GM20000 (cell line): ENCODE measurements at places on chromosomes 2 and 18.
A peak's percentile ranks its signal among the peaks of the same experiment; 100 is the strongest.

GRCh38 chr2:69642709-69643601 lies 584 bp downstream of the AAK1 start:
- DNase-seq = no peak

DNA sequence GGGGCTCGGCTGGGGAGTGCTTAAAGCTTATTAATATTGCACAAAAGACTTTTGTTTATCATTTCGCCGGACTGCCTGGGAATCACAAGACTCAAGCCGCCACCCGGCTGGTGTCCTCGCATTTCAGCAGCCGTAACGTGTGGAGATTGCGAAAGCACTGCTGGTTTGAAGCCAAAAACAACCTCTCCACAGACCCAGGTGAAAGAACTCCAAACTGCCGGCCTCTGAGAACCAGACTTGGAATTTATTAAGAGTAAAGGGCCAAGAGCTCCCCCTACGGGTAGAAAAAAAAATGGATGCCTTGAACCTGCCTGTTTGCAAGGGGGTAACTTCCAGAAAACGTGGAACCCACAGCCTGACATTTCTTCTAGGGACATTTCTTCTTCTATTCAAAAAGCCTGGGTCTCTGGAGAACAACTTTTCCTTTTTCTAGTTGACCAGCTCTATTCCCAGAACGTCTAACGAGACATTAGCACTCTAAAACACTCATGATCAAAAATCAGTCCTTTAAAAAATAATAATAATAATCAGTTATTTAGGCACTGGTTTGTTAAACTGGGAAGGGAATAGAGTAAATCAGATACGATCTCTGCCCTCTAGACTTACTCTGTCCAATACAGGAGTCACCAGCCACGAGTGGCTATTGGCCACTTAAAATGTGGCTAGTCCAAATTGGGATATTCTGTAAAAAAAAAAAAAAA lies 216.3 kb downstream of the C1D start:
- peak; percentile 58 for DNase-seq

DNA sequence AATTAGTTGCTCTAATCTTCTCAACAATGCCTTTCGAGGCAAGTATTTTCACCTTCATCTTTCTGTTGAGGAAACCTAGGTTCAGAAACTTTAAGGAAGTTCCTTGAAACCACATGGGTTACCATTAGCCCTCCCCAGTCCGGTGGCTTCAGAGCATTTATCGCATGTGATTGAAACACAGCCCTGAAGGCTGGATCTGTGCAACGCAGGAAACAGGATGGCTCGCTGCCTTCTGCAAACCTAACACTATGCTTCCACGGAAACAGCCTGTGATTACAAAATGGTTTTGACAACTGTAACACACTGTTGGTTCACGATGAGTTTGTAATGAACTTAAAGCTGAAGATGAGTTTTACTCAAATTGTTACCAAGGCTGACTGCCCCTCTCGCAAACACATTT lies 68.5 kb downstream of the EPB41L3 start:
- no peak for DNase-seq

DNA sequence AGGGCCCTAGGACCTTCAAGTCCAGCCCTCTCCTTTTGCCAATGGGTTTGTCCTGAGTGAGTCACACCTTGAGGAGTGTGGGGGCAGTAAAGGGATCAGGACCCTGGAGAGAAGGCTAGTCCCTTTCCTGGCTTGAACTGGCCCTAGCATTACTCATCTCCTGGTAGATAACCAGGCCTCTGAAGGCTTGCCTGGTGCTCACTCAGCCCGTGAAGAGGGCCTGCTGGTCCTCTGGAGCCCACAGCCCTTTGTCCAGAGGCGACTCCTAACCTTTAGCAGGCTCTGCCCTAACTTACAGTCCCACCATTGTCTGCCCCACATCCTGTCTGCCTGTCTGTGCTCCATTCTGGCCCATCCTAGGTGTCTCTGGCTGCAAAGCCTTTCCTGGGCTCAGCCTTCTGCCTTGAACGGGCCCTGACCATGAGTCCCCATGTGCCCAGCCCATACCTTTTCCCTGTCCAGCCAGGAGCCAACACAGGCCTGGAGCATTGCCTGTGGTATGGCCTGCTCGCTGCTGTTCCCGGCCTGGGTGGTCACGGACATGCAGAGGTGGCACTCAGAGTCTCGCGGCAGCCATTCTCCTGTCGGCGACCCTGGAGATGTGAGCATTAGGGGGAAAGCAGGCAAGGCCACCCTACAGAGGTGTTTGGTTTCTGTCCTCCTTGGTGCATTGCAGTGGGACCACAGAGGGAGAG lies 5.0 kb downstream of the SFTPB start:
- DNase-seq = no peak

DNA sequence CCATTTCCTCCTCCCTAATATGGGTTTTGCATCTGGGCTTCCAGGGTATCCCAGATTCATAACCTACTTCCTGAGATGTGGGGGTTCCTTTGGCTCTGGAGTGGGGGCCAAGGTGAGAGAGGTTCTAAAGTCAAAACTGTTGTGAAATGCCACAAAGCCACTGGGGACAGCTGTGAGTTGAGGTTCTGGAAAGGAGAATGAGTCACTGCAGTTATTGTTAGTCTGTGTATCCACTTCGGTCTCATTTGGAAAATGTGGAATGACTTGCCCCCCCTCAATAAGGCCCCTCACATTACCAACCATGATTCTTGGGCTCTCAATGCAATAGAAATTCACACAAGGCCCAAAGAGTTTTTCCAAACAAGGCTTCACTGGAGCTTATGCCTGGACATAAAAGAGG lies 51.1 kb upstream of the LGALSL start:
- DNase-seq = no peak

DNA sequence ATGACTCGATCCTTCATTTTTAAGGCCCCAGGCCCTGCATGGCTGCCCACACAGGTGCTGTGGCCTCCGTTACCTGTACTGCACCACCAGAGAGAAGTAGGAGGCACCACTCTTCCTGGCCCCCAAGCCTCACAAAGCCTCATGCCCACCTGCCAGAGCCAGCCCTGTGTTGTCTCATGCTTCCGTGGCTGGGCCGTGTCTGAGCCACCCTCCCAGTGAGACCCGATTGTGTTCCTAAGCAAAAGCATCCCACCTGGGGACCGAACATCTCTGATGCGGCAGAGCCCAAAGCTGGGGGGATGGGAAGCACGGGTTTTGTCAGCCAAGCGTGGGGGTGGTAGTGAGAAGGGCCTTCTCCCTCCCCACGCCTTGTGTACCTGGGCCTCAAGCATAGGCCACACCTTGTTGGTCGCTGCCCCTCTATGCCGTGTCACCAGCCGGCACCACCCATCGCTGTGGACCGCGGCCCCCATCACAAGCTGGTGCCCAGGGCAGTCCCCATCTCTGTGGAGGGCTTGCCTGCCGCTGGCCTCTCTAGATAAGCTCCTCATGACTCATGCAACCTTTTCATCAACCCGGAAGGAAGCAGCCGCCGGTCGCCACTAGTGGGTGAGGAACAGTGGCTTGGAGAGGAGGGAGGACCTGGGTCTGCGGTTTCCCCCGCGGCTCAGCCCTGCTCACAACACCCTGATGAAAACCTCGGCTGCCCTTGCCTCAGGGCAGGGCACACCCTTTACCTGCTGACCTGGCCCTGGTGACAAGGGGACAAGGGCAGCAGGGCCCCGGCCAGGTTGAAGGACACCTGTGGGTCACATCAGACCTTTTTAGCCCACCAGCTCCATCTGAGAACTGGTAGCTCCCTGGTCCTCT lies 2.7 kb upstream of the RNPEPL1 start:
- DNase-seq = peak; percentile 75

- DNase-seq = peak; percentile 90
Observed at GRCh38 chr2:25341011-25341727, 556 bp downstream of the DNMT3A start.

- no peak for DNase-seq
Observed at GRCh38 chr18:58097121-58097906, 53.3 kb downstream of the NEDD4L start.

DNA sequence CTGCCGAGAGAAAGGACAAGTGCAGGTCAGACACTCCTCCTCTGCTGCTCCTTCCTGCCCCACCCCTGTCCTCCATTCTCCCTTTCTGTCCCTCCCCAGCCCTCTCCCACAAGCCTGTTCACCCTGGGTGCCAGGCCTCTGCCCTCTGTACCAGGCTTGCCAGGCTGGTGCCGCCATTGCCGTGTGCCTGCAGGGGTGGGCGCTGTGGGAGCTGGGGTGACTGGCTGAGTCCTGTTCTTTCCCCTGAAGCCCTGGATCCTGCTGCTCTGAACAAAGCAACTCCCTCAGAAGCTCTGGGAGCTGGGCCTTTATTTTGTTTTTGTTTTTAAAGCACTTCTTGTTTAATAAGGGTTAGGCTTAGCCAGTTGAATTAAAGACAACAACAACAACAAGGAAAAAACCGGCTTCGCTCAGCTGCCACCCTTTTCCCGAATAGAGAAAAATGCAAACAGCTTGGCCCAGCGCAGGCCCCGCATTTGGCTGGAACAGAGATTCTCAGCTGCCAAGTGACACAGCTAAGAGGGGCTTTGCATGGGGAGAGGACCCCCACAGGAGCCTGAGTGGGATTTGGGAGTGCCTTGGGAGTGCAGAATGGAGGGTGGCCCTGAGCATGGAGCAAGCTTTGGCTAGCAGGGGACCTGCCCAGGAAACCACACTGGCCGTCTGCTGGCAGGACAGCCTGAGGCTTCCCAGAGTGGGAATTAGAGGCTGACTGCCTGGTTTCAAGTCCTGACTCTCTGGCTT lies 9.1 kb downstream of the PCARE start:
- DNase-seq = no peak

GRCh38 chr2:188079196-188079595 lies 212.5 kb upstream of the GULP1 start:
- DNase-seq = no peak

DNA sequence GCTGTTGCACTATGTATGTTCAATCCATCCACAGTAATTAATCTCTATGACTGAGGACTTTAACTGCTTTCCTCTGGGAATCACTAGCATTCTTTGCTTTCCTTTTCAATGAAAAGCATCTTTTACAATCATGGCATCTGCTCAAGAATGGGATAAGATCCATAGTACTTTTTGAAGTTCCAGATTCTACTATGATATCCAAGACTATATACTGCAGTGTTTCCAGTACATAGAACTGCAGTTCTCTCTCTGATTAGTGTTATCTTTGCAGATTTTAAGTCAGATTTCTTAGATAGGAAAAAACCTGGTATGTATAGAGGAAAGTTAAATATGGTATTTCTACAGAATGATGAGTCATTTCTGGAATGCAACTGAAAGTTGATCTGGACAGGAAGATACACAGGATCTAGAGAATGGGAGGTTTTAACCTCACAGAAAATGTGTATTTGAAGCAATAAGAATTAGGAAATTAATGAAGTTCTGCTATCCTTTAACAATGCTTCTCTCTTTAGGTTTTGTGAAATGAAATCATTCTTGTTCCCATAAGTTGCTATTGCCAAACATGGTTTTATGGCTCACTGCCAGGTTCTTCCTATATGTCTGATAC lies 670.7 kb downstream of the ERBB4 start:
- peak; percentile 12 for DNase-seq

GRCh38 chr2:98623657-98624056 lies 15.3 kb downstream of the UNC50 start:
- DNase-seq = no peak

- DNase-seq = no peak
Observed at GRCh38 chr18:8889489-8889888, 184.1 kb downstream of the MTCL1 start.

DNA sequence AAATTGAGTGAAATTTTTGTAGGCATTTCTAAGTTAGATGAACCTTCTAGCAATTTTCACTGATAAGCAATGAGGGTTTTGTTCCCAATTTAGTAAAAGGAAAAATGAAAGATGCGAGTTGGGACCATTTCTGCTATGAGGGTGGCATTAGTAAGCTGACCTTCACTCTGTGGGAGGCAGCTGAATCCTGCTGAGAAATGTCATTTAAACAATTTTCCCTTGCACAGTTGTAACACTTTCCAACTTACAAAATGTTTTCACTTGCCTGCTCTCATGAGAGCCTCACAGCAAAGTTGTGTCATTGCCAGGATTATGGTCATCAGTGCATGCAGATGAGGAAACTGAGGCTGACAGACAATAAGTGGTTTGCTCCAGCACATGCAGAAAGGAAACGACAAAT lies 527.7 kb downstream of the TNS1 start:
- DNase-seq = no peak

DNA sequence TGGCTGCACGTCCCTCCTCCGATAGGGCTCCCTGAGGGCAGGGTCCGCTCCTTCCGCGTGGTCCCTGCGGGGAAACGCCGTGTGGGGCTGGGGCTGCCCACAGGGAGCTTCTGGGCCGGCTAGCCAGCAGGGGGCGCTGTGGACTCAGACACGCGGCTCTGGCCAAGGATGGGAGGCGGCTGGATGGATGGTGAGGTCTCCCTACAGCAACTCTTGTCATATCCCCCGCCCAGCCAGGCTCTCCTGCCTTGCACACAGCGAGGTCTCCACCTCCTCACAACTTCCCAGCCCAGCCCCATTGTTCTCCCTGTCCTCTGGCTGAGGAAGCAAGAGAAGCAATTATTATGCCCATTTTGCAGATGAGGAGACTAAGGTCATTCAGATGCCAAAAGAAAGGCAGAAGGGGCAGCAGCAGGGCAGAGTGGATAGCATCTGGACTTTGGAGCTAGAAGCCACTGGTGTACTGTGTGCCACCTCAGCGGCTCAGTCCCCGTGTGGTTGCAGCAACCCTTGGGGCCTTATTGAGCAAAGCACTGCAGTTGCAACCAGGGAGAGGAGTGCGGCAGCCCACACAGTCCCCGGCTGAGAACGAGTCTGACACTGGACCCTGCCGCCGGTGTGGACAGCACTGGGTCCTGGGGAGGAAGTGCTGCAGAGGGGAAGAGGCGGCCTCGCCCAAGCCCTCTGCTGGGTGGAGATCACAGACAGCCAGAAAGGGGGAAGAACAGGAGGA lies 99.0 kb downstream of the ZFP36L2 start:
- peak; percentile 74 for DNase-seq

- DNase-seq = no peak
Observed at GRCh38 chr2:52959801-52960200, 807.8 kb upstream of the CHAC2 start.

GRCh38 chr18:47745227-47745626 lies 185.2 kb downstream of the SMAD2 start:
- no peak for DNase-seq

DNA sequence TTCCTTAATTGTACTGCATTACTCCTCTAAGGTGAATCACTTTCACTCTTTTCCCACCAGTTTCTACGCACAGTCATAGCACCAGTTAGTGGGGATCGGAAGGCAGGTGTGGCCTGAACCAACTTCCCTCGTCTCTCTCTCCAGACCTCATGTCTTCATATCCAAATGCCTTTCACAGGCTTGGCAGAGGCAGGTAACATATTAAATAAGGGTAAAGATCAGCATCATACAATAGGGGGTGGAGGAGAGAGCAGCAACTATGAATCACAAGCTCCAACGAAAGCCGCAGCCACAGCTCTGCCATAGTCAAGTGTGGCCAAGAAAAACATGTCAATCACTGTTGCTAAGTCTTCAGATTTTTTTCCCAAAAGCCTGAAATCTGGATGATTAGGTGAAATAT lies 40.3 kb downstream of the AP1S3 start:
- DNase-seq = no peak
